ENCODE measurements at places on chromosomes 6 and 20. TPM values are rescaled to one million over a fixed set of nuclear protein-coding genes. Genes with fewer than 3 reads are reported as not detected.

GRCh38 chr6:39753725-39754045, 28.5 kb upstream of the KIF6 start:
- no peak for DNase-seq

DNA sequence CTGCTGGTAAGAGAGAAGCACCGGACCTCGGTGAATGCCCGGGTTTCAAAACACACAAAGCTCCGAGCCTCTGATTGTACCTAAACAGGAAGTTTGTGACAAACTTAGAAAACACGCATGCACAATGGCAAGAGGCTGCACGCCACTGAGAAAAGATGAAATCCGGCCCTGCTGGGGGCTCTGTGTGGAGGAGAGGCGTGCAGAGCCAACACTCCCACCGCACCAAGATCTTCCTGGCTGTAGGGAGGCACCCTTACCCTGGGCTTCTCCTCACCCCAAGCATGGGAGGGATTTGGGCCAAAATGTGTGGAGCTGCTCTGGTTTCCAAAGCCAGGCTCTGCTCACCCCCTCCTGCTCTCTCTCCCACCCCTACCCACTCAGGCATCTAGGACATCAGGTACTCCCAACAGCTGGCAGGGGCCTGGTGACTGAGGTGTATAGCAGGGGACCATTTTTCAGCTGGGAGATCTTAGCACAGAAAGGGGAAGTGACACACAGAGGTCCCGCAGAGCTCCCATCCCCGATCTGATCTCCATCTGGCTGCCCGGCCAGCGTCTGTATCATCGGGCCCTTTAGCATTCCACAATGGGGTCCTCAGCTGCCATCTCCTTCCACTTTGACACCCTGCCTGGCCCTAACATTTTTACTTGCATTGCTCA, 84.2 kb downstream of the TRERF1 start:
- no peak for DNase-seq

DNA sequence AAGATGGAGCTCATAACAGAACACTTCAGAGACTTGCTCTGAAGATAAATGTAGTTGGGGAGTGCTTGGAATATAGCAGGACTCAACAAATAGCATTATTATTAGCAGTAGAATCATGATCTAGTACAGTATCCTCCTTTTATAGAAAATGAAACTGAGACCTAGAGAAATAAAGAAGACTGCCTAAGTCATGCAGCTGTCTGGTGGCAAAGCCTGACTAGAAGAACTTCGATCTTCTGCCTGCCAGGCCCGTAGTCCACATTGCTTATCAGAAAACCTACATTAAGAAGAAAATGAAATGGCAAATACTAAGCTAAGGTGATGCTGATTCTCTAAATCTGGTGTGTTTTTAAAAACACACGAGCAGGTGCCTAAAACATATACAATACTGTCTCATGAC, 46.4 kb upstream of the DST start:
- DNase-seq: no peak

- no peak for DNase-seq
Observed at GRCh38 chr20:9270831-9271230, 201.9 kb downstream of the PLCB4 start.

- peak; percentile 89 for DNase-seq
Observed at GRCh38 chr6:36743538-36744303, 46.1 kb downstream of the RAB44 start.

DNA sequence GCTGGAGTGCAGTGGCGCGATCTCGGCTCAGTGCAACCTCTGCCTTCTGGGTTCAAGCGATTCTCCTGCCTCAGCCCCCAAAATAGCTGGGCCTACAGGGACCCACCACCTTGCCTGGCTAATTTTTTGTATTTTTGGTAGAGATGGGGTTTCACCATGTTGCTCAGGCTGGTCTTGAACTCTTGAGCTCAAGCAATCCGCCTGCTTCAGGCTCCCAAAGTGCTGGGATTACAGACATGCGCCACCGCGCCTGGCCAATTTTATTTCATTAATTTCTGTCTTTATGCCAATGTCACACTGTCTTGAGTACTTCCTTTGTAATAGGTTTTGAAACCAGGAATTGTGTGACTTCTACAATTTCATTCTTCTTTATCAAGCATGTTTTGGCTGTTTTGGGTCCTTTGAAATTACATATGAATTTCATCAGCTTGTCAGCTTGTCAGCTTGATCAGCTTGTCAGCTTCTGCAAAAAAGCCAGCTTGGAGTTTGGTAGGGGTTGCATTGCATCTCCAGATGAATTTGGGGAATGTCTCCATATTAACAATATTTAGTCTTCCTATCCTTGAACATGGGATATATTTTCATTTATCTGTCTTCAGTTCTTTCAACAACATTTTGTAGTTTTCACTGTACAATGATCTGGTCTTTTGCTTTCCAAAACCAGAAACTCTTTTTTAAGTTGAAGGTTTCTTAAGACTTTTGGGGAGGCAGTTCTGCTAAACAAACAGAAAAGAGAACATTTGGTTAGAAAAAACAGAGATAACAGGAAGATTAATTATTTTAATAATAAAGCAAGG, 20.8 kb downstream of the ZFAND3 start:
- no peak for DNase-seq

DNA sequence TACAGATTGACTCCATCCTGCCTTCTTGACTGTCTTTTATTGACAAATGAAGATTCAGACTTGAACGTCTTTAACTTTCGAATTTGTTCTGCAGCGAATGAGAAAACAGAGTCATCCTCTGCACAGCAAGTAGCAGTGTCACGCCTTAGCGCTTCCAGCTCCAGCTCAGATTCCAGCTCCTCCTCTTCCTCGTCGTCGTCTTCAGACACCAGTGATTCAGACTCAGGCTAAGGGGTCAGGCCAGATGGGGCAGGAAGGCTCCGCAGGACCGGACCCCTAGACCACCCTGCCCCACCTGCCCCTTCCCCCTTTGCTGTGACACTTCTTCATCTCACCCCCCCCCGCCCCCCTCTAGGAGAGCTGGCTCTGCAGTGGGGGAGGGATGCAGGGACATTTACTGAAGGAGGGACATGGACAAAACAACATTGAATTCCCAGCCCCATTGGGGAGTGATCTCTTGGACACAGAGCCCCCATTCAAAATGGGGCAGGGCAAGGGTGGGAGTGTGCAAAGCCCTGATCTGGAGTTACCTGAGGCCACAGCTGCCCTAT, 12.2 kb downstream of the BRD2 start:
- DNase-seq: no peak

DNA sequence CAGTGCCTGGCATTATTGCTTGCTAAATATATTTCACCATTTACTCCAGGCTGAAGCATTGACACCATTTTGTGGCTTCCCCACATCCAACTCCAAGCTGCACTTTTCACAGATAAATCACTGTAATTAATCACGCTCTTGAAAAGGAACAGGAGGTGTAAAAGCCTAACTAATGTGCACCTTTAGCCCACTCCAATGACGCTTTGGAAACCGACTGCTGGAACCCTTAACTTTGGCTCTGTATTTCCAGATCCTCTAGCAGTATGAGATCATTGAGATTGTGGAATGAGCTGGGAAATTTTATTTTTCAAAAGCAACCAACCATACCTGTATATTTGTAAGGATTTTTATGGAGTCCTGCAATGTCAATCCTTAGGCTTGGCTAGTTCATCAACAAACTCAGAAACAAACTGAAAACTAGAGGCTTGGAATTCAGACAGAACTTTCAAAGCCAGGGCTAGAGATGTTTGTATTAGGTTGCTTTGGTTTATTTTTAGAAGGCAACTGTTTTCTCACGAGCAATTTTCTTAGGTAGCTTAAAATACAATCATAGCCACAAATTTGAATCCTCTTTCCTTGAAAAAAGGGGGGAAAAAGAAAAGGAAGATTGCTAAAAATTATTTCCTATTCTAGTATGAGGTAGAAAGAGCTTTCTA, 52.8 kb upstream of the UTRN start:
- DNase-seq: no peak

GRCh38 chr6:167892835-167893815, 66.4 kb downstream of the AFDN start:
- no peak for DNase-seq

GRCh38 chr20:49993301-49993751, 10.5 kb downstream of the SNAI1 start:
- DNase-seq: no peak

DNA sequence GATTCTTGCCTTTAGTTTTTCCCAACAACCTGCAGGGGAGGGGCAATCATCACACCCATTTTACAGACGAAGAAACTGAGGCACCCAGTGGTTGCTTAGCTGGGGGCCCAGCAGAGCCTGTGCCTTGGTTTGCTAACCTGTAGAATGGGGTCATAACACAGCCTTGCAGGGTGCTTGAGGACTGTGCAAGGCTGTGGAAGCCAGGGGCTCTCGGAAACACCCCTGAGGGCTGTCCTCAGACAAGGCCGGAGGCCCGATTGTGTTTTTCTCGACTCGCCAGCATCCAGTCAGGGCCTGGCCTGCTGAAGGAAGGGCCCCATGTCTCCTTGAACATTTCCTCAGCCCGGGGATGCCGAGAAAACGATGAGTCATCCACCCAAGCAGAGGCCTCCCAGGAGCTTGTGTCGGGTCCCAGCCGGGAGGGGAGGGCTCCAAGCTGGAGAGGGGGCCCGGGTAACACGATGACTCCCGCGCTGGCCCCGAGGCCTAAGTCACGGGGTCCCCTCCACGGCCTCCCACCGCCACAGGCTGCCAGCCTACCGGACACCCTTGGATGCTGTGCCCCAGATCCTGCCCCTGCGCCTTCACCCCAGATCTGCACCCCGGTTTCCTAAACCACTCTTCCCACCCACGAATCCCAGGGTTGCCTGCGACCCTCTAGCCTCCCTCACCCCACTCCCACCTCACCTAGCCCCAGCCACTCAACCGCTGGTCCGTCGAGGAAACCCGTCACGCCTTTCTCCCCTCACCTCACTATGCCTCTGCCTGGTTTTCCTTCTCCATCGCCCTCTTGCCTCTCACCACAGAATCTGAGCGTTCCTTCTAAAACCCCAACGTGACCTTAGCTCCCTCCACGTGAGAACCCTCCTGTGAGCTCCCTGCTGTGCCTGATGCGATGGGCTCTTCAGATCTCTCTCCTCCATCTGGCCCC, 10.6 kb downstream of the NOL4L start:
- no peak for DNase-seq

DNA sequence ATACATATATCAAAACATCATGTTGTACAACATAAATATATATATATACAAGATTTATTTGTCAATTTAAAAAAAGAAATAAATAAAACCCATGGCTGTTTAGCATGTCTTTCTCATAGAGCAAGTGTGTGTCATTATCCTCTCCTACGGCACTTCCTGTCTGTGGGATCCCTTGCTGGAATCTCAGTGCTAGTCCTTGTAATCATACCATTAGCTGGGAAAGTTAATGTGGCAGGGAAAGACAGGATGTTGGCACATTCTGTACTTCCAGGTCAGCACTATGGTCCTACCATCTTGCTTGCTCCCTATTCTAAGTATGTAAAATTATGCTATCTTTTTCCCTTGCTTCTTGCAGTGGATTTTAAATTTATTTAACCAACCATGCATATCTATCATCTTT, 9.5 kb upstream of the SLC17A3 start:
- DNase-seq: no peak

- peak; percentile 14 for DNase-seq
Observed at GRCh38 chr6:136922685-136923006, 545 bp downstream of the SLC35D3 start.

- DNase-seq: no peak
Observed at GRCh38 chr6:63923139-63923739, 287.6 kb downstream of the PHF3 start.

DNA sequence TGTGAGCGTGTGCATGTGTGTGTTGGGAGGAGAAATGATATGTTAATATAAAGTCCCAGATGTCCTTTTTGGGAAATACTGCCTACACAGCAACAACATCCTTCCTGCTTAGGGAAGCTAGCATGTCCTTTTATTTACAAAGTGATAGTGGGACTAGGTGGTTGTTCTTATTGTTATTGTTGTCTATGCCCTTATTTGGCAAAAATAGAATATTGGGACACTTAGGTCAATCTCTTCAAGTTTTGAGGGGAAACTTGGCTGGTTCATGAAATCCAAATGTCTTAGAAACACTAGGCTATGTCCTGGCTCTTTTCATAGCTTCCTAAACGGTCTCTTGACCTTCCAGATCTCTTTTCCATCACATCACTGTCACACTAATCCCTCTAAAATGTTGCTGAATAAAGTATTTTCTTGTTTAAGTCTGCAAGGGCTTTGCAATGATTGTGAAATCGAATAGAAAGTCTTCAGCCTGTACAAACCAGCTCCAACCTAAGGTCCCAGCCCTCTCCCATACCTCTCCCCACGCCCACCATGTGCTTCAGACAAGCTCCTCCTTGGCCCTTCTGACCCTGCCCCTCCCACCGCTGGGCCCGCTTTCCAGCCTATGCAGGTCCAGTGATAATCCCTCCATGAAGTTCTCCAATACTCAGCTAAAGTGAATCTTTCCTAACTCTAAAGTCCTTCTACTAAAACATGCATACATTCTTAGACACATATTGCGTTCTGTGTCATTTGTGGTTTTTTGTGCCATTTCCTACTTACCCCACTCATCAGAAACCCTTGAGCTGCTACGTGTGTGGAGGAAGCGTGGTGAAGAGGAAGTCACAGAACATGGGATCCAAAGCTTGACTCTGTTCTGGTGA, 205.1 kb downstream of the LY86 start:
- no peak for DNase-seq

GRCh38 chr20:63182425-63182824, 33.5 kb downstream of the YTHDF1 start:
- DNase-seq: no peak

DNA sequence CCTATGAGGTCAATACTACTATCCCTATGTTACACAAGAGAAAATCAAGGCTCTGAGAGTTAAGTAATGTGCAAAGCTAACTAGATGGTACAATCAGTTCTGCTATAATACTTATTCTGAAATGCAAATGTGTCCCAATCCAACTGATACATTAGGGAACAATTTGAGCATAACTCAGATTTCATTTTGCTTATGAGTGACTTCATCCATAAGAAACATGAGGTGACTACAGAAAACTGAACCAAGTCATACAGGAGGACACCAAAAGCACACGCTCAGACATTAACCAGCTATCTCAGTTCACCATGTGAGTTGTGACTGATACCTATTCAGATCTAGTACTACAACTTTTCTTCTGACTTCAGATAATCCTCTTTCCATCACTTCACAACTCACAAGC, 179.9 kb upstream of the RUNX2 start:
- DNase-seq: no peak

DNA sequence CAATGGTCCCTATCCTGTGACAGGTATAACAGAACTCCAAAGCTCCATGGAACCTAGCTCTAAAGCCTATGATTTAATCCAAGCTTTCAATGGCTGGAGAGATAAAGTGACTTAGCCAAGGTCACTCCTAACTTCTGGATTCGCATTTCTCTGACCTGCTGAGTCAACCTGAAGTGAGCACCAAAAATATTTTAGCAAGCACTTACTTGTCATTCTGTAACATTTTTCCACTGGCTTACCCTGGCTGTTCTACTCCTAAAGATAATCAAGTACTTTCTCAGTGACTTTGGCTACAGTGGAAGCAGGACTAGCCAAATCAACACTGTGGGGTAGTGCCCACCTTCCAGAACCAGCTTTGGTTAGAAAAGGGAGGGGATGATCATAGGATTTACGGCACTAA, 188.3 kb downstream of the OGFRL1 start:
- no peak for DNase-seq

Gene ENPP5
- 1.5 TPM for total RNA-seq

Gene EFCAB8
- total RNA-seq: 0.66 TPM

Gene KCNK5
- 69.8 TPM for total RNA-seq

Gene ARMH2
- not detected for total RNA-seq

Gene AKAP12
- 192 TPM for total RNA-seq

All from mucosa of descending colon (tissue), 3 donors.